Aortic smooth muscle cell (primary cell): ENCODE measurements at places on chromosomes 11 and 22. TPM values are rescaled to one million over a fixed set of nuclear protein-coding genes. Genes with fewer than 3 reads are reported as not detected.

Gene NECTIN1
- 2.4 and 2.9 TPM in 2 replicates for total RNA-seq

Gene OR51B2
- 0.12 TPM in 1 of 2 replicates, not detected in the other for total RNA-seq

Gene SYT8
- total RNA-seq, result 0.26 TPM in 1 of 2 replicates, not detected in the other

Gene GALNT18
- total RNA-seq, result 2.5 and 4.0 TPM in 2 replicates

Gene POTEH
- total RNA-seq, result not detected in 2 replicates

Gene KCNA4
- not detected in 2 replicates for total RNA-seq

Gene COMT
- total RNA-seq, result 184 and 209 TPM in 2 replicates
